ENCODE measurements at places on chromosomes 6 and 20. TPM values are rescaled to one million over a fixed set of nuclear protein-coding genes. Genes with fewer than 3 reads are reported as not detected.

Gene BMP7
- total RNA-seq, result not detected

Gene LPIN3
- 0.86 TPM for total RNA-seq

Gene HLA-DPA1
- 27.9 TPM for total RNA-seq

Gene SALL4
- 0.92 TPM for total RNA-seq

Gene EPB41L1
- 1.0 TPM for total RNA-seq

Gene MYMX
- total RNA-seq, result not detected

Gene CST4
- not detected for total RNA-seq

Gene SLC22A16
- total RNA-seq, result not detected

Measured in activated CD8-positive, alpha-beta T cell treated with anti-CD3 and anti-CD28 coated beads for 36 hours (primary cell).